Left forelimb (tissue), 1 donor: ENCODE measurements at places on chromosomes 1 and 21.

- DNase-seq = no peak
Measured at GRCh38 chr1:31647106-31647505, 2.4 kb upstream of the PEF1 start.

- no peak for DNase-seq
Measured at GRCh38 chr1:21068937-21069336, 107.8 kb downstream of the EIF4G3 start.

GRCh38 chr1:202837746-202838262 is 27.1 kb downstream of the PCAT6 start:
- no peak for DNase-seq

DNA sequence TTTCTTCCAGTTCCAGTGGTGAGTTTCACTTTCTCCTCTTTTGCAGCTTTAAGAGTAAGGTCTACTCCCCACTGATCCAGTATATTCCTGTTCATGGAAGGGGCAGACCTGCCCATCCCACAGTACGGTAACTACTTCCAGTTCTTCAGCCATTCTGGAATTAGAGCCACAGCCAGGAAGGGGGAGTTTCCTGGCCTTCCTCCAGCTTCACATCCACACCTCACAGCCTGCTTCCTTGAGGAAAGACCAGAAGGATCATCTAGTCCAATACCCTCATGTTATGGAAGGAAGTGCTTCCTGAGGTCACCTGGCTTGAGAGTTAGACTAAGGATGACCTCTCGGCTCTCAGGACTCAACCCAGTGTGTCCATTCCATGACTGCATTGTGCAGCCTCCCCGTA is 597.8 kb downstream of the KIF26B start:
- no peak for DNase-seq

DNA sequence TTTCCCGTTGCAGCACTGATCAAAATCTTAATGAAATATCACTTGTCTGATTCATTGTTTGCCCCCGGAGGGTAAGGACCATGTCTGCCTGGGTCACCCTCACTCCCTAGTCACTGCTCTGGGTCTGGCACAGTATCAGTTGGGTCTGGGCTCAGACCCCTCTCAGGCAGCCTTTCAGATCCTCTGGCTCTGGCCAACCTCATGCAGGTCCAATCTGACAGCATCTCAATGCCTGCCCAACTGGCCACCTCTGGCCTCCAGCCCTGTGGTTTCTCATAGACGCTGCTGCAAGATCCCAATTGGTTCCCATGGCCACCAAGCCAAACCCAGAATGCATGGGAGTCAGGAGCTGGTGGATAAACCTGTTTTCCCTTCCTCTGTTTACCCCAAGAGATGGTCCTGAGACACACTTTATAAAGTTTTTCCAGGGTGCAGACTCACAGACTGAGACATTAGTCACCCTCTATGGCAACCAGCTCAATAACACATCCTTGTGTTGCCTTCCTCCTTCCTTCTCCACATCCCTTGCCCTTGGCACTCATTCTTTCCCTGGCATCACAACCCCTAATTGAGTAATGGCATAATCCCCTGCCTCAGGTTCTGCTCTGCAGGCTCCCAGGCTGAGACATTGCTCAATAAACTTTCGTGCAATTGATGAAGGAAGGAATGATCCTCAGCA is 199.2 kb downstream of the GRIK3 start:
- no peak for DNase-seq

DNA sequence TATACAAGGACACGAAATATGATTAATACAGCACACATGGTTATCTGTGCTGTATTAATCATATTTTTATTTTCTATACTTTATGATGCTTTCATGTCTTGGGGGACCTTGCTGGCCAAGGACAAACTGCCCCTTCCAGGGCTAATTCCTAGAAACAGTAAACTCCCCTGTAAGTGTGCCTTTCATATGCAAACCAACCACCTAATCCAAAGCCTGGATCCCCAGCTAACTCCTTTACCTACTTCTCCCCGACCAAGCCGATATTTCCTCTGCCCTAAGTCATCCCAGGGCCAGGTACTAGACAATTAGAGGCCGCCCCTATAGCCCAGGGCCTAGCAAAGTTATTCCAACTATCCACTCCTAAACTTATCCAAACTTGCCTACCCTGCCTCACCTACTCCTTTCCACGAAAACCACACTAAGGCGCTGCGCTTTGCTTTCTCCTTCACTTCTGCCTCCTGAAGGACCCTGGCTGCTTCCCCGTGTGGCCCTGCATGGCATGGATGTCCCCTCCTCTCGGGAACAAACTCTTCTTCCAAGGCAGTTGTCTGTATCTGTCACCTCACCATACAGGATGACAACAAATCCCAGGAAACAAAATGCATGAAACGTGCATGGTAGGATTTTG is 10.2 kb downstream of the SH3BP5L start:
- no peak for DNase-seq

DNA sequence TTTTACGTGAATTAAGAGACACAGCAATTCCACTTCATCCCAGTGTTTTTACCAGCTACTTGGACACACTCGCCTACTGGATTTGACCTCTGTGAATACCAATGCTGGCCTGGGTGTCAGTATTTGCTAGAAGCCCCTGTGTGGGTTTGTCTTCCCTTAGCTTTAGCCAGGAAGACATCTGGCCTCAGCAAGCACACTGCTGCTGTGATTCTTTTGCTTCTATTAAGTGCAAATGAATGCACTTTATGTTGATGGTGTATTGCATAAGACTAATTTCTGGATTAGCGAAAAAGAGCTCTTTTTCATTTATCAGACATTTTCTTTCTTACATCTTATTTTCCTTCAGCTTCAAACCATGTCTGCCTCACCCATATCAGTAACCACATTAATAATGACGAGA is 140.0 kb downstream of the CHRM3 start:
- no peak for DNase-seq
